CD4-positive, alpha-beta memory T cell (primary cell): ENCODE measurements at places on chromosomes 16 and 17. TPM values are rescaled to one million over a fixed set of nuclear protein-coding genes. Genes with fewer than 3 reads are reported as not detected.
A peak's percentile ranks its signal among the peaks of the same experiment; 100 is the strongest.

DNA sequence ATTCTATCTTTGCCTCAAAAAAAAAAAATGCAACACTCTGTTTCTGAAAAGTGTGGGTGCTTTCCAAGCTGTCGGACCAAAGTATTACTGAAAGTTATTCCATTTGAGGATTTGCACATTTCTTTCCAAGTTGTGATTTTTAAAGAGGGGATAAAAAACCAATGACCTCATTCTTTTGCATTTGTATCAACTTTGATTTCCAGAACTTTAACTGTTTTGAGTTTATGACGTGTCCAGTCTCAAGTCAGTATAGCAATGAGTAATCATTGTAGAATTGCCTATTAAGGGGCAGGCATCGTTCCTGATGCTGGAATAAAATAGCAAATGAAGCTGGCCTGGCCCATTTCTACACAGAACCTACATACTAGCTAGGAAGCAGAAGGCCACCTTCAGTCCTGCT, 229.6 kb upstream of the RBFOX1 start:
- no peaks in the 10 kb centered on the region for H3K27me3 ChIP-seq
- no peak overlapping the region for H3K4me3 ChIP-seq
- H3K4me1 ChIP-seq: no peaks in the 10 kb centered on the region
- H3K36me3 ChIP-seq: no peaks in the 10 kb centered on the region

DNA sequence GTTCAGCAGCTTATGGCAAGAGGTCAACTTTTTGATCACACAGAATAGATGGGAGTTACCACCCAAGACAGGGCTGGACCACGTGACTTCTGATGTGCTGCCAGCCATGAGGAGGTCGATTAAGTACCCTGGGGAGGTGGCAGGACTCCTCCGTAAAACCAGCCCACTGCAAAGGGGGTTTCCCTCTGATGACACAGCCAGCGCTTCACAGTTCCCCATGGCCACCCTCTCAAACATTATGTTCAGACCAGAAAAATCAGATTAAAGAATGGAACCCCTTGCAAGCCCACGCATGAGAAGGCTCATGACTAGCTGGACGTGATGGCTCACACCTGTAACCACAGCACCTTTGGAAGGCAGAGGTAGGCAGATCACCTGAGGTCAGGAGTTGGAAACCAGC, 222.9 kb downstream of the CPPED1 start:
- DNase-seq: no peak
- no peaks in the 10 kb centered on the region for H3K36me3 ChIP-seq
- H3K27me3 ChIP-seq: no peaks in the 10 kb centered on the region
- H3K27ac ChIP-seq: no peak overlapping the region

DNA sequence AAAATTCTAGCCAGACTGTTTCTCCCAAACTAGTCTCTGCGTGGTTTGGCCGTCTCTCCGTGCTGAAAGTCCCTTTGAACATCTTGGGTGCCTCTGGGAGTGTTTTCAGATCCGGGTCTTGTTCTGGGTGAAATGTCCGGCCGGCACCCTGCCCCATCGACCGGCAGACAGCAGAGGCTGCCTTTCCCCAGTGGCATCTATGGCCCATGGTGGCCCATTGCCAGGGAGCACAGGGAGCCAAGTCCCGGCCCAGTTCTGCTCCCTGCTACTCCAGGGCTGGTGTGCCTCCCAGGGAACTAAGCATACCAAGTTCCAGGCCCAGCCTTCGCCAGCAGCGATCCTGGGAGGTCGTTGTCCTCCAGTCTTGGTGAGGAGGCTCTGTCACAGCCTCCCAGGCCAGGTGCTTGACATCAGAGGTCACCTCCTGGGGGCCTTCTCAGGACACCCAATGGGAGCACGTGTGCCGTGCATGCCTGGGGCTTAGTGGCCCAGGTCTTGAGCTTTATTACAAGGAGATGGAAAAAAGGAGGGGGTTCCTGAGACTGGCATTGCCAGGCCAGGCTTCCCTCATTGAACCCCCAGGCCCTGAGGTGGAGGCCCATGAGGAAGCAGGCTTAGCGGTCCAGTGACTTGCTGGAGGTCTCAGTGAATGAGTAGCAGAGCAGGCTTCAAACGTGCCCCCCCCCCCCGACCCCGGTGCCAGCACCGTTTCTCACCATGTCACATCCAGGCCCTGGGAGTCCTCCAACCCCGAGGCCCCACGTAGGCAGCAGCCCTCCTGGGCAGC, 54.0 kb downstream of the PGS1 start:
- peaks cover 5% of the 10 kb centered on the region for H3K36me3 ChIP-seq
- no peaks in the 10 kb centered on the region for H3K27me3 ChIP-seq
- DNase-seq: no peak
- no peak overlapping the region for H3K4me3 ChIP-seq

DNA sequence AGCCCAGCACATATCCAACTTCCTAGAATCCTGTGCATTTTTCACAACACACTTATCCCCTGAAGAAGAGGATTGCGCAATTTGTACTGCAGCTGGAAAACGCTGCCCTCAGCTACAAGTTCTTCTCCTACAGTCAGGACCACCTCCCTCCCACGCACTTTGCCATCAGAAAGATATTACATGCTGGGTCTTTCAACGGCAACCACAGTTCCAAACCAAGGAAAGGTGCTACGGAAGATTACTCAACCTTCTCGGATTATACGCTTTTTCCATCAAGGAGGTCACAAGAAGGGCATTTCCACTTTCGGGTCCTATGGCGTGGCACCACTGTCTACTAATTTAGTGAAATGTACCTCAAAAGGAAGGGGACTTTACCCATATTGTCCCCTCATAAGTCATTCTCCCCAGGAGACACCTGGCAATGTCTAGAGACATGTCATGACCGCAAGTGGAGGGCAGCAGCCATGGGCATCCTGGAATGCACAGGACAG, 35.2 kb downstream of the USP7 start:
- peaks cover 42% of the 10 kb centered on the region for H3K4me1 ChIP-seq
- no peak for DNase-seq
- H3K27ac ChIP-seq: no peak overlapping the region
- no peak overlapping the region for H3K4me3 ChIP-seq

- H3K36me3 ChIP-seq: no peaks in the 10 kb centered on the region
- no peak overlapping the region for H3K27ac ChIP-seq
- DNase-seq: no peak
- H3K27me3 ChIP-seq: no peaks in the 10 kb centered on the region
These were observed 49.8 kb upstream of the ARHGAP44 start for GRCh38 chr17:12739500-12739899.

DNA sequence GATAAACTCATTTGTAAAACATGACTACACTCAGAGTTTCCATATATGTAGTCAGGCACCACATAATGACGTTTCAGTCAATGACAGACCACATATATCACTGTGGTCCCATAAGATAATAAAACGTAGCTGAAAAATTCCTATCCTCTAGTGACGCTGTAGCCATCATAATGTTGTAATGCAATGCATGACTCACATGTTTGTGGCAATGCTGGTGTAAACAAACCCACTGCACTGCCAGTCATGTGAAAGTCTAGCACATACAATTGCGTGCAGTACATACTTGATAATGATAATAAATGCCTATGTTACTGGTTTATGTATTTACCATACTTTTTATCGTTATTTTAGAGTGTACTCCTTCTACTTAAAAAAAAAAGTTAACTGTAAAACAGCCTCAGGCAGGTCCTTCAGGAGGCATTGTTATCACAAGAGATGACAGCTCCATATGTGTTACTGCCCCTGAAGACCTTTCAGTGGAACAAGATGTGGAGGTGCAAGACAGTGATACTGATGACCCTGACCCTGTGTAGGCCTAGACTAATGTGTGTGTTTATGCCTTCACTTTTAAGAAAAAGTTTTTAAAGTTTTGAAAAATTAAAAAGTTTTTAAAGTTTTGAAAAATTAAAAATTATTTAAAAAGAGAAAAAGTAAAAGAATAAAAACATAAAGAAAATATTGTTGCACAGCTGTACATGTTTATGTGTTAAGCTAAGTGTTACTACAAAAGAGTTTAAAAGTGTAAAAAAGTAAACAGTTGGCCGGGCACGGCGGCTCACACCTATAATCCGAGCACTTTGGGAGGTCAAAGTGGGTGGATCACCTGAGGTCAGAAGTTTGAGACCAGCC, 9.0 kb downstream of the STAT5B start:
- H3K4me3 ChIP-seq: no peak overlapping the region
- no peaks in the 10 kb centered on the region for H3K36me3 ChIP-seq
- peak; percentile 69 for DNase-seq
- peak overlapping the region; percentile 92 for H3K27ac ChIP-seq
- peaks cover 69% of the 10 kb centered on the region for H3K4me1 ChIP-seq
- H3K27me3 ChIP-seq: no peaks in the 10 kb centered on the region

DNA sequence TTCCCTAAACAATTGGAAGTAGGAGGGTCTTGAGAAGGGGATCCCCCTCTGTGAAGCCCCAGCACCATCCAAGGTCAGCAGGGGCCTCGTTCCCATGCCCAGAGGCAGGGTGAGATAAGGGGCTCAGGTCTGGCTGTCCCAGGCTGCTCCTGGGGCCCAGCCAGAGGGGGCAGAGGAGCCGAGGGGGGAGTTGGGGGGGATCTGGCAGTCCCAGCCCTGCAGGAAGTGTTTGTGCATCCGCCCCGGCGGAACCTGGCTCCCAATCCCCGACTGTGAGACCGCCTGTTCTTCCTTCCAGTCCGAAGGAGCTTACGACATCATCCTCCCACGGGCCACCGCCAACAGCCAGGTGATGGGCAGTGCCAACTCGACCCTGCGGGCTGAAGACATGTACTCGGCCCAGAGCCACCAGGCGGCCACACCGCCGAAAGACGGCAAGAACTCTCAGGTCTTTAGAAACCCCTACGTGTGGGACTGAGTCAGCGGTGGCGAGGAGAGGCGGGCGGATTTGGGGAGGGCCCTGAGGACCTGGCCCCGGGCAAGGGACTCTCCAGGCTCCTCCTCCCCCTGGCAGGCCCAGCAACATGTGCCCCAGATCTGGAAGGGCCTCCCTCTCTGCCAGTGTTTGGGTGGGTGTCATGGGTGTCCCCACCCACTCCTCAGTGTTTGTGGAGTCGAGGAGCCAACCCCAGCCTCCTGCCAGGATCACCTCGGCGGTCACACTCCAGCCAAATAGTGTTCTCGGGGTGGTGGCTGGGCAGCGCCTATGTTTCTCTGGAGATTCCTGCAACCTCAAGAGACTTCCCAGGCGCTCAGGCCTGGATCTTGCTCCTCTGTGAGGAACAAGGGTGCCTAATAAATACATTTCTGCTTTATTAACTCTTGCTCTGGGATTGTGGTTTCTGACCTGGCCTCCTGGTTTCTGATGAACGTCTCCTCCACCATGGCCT, 14.9 kb downstream of the GPRC5C start:
- no peaks in the 10 kb centered on the region for H3K4me1 ChIP-seq
- H3K27ac ChIP-seq: no peak overlapping the region
- no peaks in the 10 kb centered on the region for H3K36me3 ChIP-seq
- DNase-seq: no peak

DNA sequence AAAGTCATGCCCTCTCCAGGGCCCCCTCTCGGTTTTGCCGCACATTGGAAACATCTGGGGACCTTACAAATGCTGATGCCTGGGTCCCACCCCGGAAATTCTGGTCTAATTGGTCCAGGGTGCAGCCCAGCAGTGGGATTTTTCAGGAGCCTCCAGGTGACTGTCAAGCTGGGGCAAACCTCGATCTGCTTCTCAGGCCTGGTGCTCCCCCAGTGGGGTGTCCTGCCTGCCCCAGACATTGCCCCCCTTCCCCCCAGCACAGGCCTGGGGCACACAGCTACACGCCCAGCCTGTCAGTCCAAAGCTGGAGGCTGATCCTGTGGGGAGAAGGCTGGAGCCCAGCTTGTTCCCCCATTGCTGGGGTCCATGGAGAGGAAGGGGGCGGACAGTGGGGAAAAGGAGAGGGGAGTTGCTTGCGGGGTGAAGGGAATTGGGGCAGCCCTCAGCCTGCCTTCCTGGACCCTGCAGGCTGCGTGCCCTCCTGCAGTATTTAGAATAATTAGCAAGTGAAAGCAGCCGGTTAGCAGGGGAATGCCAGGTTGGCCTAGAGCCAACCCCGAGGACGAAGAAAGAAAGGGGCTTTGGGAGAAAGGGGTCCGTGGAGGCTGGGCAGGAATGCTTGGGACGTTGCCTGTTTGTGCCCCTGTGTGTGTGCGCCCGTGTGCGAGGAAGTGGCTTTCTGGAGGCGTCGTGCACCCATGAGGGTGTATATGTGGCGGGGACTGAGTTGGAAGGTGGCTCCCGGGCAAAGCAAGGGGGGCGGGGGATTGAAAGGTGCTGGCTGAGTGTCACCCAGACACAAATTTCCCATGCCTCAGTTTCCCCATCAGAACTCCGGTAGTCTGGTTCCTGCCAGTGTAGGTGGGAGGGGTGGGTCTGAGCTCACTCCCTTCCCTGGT, 5.9 kb downstream of the FOXJ1 start:
- no peaks in the 10 kb centered on the region for H3K36me3 ChIP-seq
- H3K4me3 ChIP-seq: no peak overlapping the region
- no peak for DNase-seq
- no peak overlapping the region for H3K27ac ChIP-seq
- peaks cover 18% of the 10 kb centered on the region for H3K4me1 ChIP-seq

GRCh38 chr16:67249178-67250044, 632 bp downstream of the SLC9A5 start:
- no peaks in the 10 kb centered on the region for H3K36me3 ChIP-seq
- H3K27me3 ChIP-seq: no peaks in the 10 kb centered on the region
- no peak overlapping the region for H3K4me3 ChIP-seq
- H3K27ac ChIP-seq: no peak overlapping the region
- H3K4me1 ChIP-seq: peaks cover 39% of the 10 kb centered on the region

GRCh38 chr17:78567991-78568390, 9.2 kb downstream of the DNAH17 start:
- no peak overlapping the region for H3K4me3 ChIP-seq
- no peaks in the 10 kb centered on the region for H3K27me3 ChIP-seq

GRCh38 chr17:34713687-34714086, 134.3 kb downstream of the TMEM132E start:
- H3K4me1 ChIP-seq: no peaks in the 10 kb centered on the region
- no peaks in the 10 kb centered on the region for H3K36me3 ChIP-seq
- no peaks in the 10 kb centered on the region for H3K27me3 ChIP-seq

- H3K36me3 ChIP-seq: peaks cover 24% of the 10 kb centered on the region
- peaks cover 75% of the 10 kb centered on the region for H3K4me1 ChIP-seq
- peak; percentile 68 for DNase-seq
- H3K27ac ChIP-seq: peak overlapping the region; percentile 82
- no peaks in the 10 kb centered on the region for H3K27me3 ChIP-seq
- H3K4me3 ChIP-seq: peak overlapping the region; percentile 94
These were observed 3.0 kb downstream of the UBALD2 start for GRCh38 chr17:76268015-76268749.

GRCh38 chr16:27852116-27852515, 211.4 kb downstream of the GSG1L start:
- no peaks in the 10 kb centered on the region for H3K27me3 ChIP-seq
- no peaks in the 10 kb centered on the region for H3K36me3 ChIP-seq
- no peak for DNase-seq

KRTAP4-3 gene
- not detected for total RNA-seq

SLFN14 gene
- total RNA-seq: not detected

LGALS9 gene
- total RNA-seq: 24.6 TPM

KRT40 gene
- not detected for total RNA-seq

ZKSCAN2 gene
- total RNA-seq: 3.6 TPM
